ENCODE measurements at places on chromosomes 5 and 9. TPM values are rescaled to one million over a fixed set of nuclear protein-coding genes. Genes with fewer than 3 reads are reported as not detected.

The SSBP2 gene
- polyA plus RNA-seq = 35.8 TPM

The CNTLN gene
- 0.28 TPM for polyA plus RNA-seq

The ZMAT2 gene
- 62.1 TPM for polyA plus RNA-seq

The PPP3R2 gene
- not detected for polyA plus RNA-seq

The CCIN gene
- 0.64 TPM for polyA plus RNA-seq

The HK3 gene
- polyA plus RNA-seq = not detected

The CARTPT gene
- polyA plus RNA-seq = not detected

Data from IgD-negative memory B cell (primary cell).